ENCODE measurements at places on chromosomes 5 and 9.

- DNase-seq: no peak
Measured at GRCh38 chr9:114433720-114434255, 46.0 kb upstream of the AKNA start.

DNA sequence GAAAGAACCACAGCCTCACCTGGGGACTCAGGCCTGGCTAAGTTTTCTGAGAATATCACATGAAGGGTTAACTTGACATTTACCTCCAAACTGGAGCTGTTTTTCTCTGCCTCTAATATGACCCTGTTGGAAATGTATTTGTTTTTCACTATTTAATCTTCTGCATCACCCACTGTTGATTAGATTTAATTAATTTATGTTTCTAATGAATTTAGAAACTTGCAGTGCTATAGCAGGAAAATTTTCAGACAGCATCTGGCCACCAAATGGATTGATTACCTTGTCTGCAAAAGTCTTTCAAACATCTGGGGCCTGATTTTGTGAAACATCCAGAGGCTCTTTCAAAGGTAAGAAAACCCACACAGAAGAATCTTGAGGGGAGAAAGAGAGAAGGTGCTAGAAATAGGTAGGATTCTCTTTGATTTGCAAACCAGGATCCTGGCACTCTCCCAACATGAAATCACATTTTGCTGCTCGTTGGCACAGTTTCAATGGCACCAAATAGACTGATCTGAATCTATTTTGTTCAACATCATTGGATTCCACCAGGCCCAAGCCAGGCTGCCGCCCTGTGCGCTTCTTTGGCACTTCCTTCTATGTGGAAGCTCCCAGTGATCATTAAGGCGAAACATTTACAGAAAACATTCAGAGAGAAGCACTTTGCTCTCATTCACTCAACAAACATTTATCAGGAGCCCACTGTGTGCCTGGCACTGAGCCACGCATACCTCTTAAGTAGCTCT is 157.3 kb downstream of the PPP2R2B start:
- DNase-seq: no peak

DNA sequence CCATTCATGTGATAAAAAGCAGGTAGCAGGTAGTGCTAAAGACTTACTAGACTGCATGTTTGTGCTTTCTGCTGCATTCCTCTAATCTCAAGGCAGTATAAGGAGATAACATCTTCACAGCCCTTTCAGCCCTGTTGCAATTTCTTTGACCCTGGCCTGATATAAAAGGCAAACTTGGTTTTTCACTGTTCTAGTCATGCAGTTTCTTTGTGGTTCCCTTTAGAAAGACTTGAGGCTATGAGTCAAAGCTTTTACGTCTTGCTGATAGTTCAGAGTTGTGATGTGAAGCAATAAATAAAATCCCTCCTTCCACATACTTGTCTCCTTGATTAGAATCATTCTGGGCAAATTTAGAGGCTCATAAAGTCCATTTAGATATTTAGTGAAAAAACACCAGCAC is 88.6 kb upstream of the CDKN2B start:
- no peak for DNase-seq

DNA sequence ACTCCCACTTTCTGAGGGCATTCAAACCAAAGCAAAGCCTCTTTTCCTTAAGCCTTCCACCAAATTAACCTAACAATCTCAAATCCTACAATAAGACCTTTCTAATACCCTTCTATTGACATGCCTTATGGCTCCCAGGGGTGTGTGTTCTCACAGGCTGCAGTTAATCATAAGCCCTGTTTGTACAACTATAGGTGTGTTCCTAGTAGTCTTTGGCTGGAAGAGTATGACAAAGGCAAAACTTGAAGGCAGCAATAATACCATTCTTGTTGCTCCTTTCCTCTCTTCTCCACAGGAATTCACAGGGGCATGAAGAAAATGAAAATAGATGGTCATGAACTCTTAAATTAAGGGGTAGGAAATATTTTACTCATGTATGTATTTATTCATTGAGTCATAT is 10.9 kb upstream of the FBXO38 start:
- no peak for DNase-seq

GRCh38 chr9:137592767-137593166 is 2.5 kb upstream of the ZMYND19 start:
- DNase-seq: no peak

All from stimulated activated CD8-positive, alpha-beta memory T cell treated with anti-CD3 and anti-CD28 coated beads, Interleukin-2, amount 100 ng/mL, for 48 hours (primary cell).